Umbilical cord (tissue), 2 donors: ENCODE measurements at places on chromosomes 6 and 20. TPM values are rescaled to one million over a fixed set of nuclear protein-coding genes. Genes with fewer than 3 reads are reported as not detected.

TNXB gene
- total RNA-seq: 24.1 TPM

- no peak for DNase-seq
These were observed 7.4 kb downstream of the TCF21 start for GRCh38 chr6:133896344-133896721.

KCNQ2 gene
- 0.96 TPM for total RNA-seq

GRCh38 chr6:112017169-112017568 is 36.7 kb upstream of the CCN6 start:
- no peak for DNase-seq

DNA sequence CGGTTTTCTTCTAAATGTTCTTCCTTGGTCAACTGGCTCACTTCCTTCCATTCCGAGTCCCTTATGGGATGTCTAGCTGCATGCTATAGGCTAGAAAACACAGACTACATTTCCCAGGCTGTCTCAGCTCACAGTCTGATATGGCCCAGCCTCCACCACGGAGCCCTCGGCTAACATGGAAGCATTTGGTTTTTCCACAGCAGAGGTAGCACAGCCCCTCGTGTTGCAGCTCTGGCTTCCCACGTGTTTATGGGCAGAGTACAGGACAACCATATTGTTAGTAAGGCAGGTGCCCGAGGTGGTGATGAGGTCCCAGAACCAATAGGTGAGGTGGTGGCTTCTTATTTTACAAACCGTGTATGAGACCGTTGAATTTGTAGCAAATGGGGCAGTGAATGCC is 8.7 kb downstream of the GPLD1 start:
- DNase-seq: no peak
